ENCODE measurements at places on chromosomes 16 and 17.

DNA sequence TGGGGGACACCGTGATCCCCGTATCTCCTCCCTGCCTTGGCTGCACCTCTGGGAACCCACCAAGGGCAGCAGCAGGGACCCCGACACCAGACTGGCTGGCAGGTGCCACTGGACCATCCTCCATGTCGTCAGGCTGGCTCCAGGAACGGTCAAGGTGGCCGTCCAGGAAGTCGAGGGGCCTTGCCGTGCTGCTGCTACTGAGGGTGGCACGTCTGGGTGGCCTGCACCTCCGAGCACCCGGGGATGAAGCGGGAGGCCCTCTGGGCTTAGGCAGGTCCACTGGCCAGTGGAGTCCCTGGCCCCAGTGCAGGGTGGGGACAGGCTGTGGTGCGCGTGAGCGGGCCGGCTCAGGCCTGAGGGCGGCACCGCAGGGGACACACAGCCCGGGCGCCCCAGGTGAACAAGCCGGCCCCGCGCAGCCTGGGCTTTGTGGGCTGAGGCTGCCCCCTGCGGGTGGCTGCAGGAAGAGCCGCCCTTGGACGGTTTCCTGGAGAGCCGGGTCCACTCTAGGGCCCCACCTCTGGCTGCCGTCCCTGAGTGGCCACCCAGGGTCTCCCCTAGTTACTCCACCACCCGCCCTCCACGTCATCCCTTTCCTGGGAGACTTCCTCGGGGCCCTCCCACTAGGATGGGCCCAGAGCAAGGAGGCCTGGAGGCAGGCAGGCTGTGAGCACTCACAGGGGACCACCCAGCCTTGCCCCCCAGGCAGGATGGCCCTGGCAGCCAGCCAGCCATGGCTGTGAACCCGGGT, 42.8 kb upstream of the ZC3H18 start:
- peak; percentile 5 for DNase-seq

DNA sequence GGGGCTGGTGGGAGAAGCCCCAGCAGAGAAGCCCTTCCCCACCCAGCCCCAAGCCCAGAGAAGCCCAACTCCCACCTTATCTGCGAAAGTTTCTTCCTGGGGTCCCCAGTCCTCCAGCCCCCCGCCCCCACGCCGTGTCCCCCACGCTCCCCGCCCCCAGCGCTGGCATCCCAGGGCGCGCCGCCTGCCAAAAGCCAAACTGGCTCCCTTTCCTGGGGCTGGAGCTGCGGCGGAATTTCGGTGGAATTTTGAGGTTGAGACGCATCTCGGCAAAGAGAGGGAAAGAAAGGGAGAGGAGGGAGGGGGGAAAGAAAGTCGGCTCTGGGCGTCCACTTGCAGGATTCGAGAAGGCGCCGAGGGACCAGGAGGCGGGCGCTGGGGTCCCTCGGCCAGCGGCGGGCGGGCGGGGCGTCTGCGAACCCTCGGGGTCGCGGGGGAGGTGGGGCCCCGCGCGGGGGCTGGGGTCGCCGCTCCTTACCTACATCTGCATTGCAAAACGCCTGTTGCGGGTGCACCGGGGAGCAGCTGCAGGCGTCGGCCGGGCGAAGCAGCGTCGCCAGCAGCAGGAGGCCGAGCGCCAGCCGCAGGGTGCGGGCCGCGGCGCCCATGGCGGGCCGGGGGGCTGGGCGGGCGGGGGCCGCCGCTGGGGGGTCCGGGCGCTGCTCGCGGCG, 571 bp downstream of the TIMP2 start:
- DNase-seq = no peak

GRCh38 chr16:11727796-11728543, 14.7 kb downstream of the TXNDC11 start:
- no peak for DNase-seq

GRCh38 chr16:4019371-4019791, 96.9 kb downstream of the ADCY9 start:
- no peak for DNase-seq

GRCh38 chr17:1839516-1839915, 9.7 kb downstream of the RPA1 start:
- no peak for DNase-seq

- DNase-seq = no peak
Observed at GRCh38 chr17:60819447-60820130, 141.9 kb downstream of the BCAS3 start.

GRCh38 chr17:77332034-77332971, 191.5 kb downstream of the SEC14L1 start:
- DNase-seq = no peak

- no peak for DNase-seq
Observed at GRCh38 chr16:22973522-22973921, 159.6 kb downstream of the HS3ST2 start.
